Stimulated activated CD4-positive, alpha-beta T cell treated with anti-CD3 and anti-CD28 coated beads, Interleukin-12 subunit alpha, Interleukin-12 subunit beta, amount 100 ng/mL, for 4 hours (primary cell): ENCODE measurements at places on chromosomes 1 and 21.

- no peak for DNase-seq
Observed at GRCh38 chr1:116127123-116127847, 16.1 kb downstream of the MAB21L3 start.

DNA sequence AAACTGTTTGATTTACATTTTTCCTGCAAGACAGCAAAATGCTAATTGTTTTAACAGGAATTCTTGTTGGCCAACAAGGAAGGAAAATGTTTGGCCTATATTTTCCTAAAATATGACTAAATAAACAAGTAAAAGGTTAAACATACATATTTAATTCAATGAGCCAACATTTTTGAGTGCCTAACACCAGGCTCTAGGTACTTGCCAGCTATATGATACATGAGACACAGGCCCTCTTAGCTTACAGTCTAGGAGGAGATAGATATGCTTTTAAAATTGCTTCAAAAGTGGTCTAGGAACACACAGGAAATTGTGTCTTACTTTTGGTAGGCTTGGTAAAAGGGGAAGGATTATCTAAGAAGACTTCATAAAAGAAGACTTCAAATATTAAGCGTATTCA lies 50.9 kb downstream of the PIGK start:
- no peak for DNase-seq

DNA sequence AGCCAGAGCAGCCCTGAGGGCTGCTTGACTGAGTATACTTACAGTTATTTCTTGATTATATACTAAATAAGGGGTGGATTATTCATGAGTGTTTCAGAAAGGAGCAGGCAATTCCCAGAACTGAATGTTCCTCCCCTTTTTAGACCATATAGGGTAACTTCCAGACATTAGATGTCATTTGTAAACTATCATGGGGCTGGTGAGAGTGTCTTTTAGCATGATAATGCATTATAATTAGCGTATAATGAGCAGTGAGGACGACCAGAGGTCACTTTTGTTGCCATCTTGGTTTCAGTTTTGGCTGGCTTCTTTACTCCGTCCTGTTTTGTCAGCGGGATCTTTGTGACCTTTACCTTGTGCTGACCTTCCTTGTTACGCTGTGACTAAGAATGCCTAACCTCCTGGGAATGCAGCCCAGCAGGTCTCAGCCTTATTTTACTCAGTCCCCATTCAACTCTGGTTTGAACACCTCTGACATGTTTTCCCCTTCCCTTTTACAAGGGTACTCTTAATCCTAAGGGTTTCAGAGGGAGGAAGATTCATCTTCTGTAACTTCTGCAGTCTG lies 16.2 kb downstream of the KCTD3 start:
- DNase-seq = no peak

- no peak for DNase-seq
Observed at GRCh38 chr1:56825436-56825835, 6.2 kb upstream of the FYB2 start.

GRCh38 chr1:52814465-52814864 lies 28.1 kb upstream of the ZYG11A start:
- no peak for DNase-seq

DNA sequence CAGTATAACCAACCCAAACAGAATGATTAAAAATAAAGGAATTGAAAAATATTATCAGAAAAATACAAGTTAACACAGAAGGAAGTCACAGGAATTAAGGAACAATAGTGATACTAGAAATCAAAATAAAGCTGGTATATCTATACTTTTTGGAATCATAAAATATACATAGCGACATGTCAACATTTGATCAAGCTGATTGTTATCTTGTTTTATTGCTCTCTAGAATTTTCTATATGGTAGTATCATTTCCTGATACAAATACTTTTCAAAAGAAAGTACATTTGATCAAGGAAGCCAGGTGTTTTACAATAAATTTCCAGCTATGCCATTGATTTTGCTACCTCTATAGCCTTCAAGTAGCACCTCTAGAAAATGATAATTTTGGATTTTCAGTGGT lies 489.5 kb upstream of the PKN2 start:
- DNase-seq = no peak

DNA sequence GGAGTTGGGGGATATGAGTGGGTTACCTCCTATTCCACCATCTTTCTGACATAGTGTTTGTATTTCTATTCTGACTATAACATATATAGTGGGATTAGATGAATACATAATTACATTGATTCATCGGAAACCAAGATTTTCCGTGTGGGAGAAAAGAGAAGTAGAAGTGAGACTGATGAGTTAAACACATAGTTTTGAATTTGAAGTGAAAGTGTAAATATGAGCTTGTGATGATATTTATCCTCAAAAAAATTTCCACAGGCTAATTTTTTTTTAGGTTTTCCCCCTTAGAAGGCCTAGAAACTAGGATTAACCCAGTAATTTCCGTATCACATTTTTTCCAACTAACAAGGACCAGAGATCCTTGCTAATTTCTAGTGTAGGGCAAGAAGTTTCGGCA lies 6.9 kb downstream of the CD1B start:
- DNase-seq = no peak

GRCh38 chr1:3777647-3778589 lies 5.4 kb downstream of the SMIM1 start:
- DNase-seq = no peak

GRCh38 chr1:244294599-244295224 lies 157.0 kb downstream of the ADSS2 start:
- DNase-seq = no peak

GRCh38 chr1:207109004-207109403 lies 5.0 kb downstream of the C4BPA start:
- DNase-seq = no peak

DNA sequence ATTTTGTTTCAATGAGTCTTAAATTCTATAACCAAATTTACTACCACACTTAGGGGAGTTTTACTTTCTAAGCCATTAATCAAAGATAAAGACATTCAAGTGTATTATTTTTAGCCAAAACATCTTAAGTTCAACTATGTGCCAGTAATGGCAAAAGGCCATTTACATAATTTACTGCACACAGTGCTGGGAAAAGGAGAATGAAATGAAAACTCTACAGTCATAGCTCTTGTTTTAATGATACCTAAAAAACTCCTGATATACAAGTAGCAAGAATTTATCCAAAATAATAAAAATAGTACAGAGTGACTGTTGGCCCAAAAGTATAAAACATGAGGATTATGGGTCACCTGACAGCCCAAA lies 42.4 kb upstream of the C1orf198 start:
- DNase-seq = no peak

GRCh38 chr1:175188936-175189335 lies 3.6 kb downstream of the KIAA0040 start:
- peak; percentile 40 for DNase-seq

DNA sequence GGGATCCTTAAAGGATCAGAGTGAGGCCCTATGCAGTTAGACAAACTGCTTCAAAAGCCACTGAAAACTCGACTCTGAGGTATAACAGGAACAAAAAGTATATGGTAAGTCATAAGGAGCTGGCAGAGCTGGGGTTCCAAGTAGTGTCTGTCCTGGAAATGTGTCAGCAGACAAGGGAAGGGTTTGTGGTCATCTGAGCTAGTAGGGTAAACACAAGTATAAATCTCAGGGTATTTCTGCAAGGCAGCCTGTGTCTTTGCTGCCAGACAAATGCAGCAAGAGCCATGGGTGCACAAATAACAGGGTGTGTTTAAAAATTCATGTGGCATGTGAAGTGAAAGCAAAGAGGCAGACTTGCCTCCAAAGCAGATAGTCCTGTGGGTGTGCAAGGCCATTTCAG lies 759.0 kb upstream of the ADAMTS5 start:
- no peak for DNase-seq
